Cortex of kidney (tissue), 1 donor: ENCODE measurements at places on chromosomes 1 and 21.

DNA sequence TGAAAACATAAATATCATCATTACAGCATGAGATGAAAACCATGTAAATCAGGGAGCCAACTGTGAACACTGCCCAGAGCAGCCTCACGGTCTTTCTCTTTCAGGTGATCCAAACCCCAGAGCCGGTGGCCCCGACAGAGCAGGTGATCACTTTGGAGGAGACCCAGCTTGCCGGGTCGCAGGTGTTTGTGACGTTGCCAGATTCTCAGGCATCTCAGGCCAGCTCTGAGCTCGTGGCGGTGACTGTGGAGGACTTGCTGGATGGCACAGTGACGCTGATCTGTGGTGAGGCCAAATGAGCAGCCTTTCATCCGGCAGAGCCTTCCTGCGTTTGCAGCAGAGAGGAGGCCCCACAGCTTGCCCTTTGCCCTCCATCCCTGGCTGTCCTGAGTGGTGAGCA lies 37.2 kb upstream of the EPHA8 start:
- DNase-seq, result no peak

DNA sequence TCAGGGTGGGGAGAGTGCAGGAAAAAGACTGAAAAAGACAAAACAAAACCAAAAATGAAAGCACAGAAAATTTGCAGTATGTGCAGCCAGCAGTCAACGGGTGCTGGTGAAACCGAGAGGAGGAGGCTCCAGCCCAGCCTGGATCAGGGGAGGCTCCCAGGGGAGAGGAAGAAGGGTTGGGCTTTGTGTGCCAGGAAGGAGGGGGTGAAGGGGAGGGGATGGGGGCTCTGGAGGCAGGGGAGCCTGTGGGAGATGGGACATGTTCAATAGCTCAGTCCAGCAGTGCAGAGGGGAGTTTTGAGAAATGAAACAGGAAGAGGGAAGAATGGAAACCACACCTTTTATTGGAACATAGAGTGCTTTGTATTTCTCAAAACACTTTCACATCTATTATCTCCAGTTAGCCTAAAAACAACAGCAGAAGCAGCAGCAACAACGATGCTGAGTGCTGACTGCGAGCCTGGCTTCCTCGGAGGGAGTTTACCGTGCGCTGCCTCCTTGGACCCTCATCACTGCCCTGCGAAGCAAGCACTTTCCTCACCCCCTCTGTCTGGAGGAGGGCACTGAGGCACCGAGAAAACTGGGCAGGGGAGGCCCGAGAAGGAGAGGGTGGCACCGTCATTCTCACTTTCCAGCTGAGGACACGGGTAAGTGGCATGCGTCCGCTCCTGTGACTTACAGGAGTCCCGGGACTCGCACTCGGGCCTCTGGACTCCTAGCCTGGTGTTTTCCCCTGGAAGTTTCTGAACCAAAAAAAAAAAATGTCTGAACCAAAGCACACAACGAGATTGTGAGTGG lies 62.9 kb downstream of the MDM4 start:
- no peak for DNase-seq

DNA sequence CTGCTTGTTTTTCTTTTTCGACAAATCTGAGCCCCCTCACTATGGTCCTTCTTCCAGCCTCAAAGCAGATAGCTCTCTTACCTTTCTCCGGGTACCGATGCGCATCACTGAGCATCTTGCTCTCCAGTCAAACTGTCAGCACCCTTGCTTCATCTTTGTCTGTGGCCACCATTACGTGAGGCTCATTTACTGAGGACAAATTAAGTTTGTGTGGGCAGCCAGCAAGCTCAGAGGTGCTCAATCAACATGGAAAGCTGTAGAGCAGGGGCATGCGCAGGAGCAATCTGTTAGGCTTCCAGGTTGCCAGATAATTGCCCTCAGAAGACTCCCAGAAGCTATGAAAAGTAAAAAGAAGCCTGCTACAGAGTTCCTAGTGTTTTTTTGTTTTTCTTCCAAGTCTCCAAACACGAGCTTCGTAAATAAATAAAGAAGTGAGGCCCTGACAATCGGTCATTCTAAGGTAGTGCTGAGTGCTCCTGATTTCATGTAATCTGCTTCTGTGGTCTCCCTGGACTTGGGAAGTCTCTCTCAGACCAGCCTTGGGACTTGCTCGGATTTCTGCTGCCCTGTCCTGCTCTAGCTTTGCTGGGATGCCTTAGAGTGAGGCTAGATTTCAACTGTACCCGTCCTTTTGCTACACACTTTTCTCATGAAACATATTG lies 1.8 kb downstream of the C1orf53 start:
- no peak for DNase-seq

DNA sequence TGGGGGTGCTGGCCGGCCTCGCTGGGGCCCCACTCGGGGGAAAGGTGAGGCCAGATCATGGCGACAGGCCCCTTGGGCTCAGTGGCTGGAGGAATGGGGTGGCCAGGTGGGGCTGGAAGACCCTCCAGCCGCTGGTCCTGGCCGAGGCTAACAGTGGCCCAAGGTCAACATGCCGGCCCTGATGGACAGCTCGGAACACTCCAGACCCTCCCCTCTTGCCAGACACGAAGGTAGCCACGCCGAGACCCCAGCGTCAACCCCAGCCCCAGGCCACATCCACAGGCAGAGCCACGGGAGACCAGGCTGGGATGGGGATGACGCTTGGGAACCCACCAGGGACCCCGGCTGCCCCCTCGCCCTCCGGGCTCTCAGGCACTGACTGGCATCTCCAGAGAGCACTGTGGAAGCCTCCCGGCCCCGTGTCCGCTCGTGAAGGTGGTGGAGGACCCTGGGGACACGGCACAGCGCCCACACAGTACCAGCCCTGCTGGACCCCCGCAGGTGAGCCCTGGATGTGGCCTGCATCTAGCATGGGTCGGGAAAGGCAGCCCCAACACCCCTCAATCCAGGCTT lies 905 bp upstream of the C1QTNF12 start:
- no peak for DNase-seq

- DNase-seq, result no peak
These were observed 62.9 kb downstream of the LPAR3 start for GRCh38 chr1:84830136-84830535.

- DNase-seq, result no peak
These were observed 38.1 kb upstream of the GREM2 start for GRCh38 chr1:240649733-240650721.

GRCh38 chr1:203063287-203063686 lies 22.5 kb downstream of the MYOG start:
- no peak for DNase-seq

GRCh38 chr21:45032332-45032731 lies 42.0 kb upstream of the ADARB1 start:
- no peak for DNase-seq

DNA sequence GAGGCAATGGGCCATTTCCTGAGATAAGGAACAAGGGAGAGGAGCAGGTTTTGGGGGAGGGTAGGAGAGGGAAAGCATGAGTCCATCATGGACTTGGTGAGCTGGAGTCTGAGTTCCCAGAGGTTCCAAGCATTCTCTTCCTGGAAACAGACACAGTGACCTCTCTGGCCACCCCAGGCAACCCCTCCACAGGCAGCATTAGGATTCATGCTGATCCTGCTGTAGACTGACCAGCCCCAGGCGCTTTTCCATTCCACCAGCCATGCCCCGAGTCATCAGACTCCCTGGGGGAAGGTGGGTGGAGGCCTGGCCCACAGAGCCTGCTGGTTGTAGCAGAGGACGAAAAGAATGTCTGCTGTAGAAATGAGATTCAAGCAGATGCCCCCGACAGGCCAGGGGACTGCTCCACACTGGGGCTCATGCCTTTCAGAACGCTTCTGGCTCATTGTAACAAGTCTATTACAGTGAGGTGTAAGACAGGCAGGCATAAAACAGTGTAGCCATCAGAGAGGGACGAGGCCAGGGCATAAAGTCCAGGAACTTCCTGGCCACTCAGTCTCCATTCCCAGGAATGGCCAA lies 52.2 kb downstream of the KCND3 start:
- DNase-seq, result no peak

GRCh38 chr1:66585002-66585401 lies 51.0 kb downstream of the SGIP1 start:
- no peak for DNase-seq

GRCh38 chr1:43358121-43358745 lies 548 bp upstream of the CDC20 start:
- DNase-seq, result no peak

DNA sequence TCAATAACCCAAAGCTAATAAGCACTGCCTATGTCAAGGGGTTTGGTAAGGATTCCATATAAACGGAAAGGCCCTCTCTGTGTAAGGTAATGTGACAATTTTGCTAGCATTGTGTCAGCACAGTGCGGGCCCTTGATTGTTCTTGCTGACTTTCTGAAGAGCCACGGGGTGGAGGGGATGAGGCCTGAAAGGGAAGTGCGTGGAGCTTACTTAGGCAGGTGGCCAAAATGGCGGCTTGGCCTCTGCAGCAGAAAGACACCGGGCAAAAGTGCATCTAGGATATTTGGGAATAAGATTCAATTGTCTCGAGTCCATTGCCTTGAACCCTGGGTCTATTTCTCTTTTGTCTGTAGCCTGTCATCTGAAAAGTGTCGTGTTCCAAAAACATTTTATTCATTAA lies 114.3 kb downstream of the TGFB2 start:
- DNase-seq, result no peak

DNA sequence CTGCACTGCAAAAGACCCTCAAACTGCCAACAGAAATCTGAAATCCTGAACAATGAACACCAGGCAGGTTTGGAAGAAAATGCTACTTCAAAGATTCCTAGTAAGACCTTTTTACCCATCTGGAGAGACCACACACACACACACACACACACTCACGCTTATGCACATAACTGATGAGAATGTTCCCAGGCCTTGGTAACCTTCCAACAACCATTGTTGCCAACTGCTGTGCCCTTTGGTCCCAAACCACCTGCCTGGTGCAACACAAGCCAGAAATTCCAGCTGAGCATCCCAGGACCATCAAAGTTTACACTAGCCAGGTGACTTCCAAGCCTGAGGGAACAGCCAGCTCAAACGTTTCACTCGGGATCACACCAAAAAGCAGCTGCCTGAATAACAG lies 56.9 kb downstream of the SEC16B start:
- no peak for DNase-seq

DNA sequence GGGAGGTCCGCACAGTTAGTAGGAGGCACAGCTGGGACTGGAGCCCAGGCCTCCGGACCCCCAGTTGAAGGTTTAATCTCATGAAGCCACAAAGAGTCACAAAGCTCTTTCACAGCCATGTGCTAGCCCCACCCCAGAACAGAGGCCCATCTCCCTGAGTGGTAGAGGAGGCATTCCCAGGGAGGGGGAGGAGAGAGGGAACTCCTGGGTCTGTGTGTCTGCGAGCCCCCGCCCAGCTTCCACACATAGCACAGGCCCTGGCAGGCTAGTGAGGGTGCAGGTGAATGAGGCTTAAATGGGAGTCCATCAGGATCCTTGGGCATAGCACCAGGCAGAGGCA lies 197.8 kb downstream of the MATN1 start:
- no peak for DNase-seq

GRCh38 chr1:77413541-77414335 lies 131.9 kb downstream of the AK5 start:
- DNase-seq, result no peak

- DNase-seq, result no peak
These were observed 11.3 kb upstream of the MARK1 start for GRCh38 chr1:220516722-220517042.

DNA sequence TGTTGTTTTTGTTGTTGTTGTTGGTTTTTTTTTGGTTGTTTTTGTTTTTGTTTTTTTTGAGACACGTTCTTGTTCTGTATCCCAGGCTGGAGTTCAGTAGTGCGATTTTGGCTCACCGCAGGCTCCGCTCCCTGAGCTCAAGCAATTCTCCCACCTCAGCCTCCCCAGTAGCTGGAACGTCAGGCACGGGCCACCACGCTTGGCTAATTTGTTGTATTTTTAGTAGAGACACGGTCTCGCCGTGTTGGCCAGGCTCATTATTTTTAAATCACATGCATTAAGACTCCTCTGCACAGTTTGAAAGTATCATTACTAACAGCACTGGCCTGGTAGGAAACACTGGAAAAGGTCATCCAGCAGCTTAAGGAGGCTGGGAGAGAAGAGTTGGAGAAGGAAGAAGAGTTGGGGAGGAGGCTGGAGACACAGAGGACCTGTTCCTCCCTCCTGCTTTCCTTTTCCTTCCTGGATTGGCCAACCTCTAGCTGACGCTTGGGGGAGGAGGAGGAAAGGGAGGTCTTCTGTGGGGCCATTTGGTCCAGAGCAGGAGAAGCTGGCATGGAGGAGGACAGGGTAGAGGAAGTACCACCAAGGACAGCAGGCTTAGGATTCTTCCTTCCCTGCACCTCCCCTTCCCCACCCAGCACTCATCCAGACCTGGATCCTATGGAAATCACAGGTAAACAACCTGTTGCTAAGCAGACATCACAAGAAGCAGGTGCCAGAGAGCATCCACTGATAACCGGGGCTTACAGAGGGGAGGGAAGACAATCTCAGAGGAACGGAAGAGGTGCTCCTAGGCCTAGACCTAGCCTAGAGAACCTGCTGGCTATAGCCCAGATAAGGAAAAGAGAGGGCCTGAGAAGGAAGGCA lies 71.9 kb upstream of the GOLT1A start:
- no peak for DNase-seq

- DNase-seq, result no peak
These were observed 93.8 kb downstream of the SYT2 start for GRCh38 chr1:202616355-202616915.

GRCh38 chr1:174519844-174520243 lies 72.1 kb downstream of the GPR52 start:
- no peak for DNase-seq

- DNase-seq, result no peak
These were observed 20.6 kb upstream of the EGLN1 start for GRCh38 chr1:231442735-231443134.

- no peak for DNase-seq
These were observed 388.8 kb downstream of the NTNG1 start for GRCh38 chr1:107529511-107530149.

DNA sequence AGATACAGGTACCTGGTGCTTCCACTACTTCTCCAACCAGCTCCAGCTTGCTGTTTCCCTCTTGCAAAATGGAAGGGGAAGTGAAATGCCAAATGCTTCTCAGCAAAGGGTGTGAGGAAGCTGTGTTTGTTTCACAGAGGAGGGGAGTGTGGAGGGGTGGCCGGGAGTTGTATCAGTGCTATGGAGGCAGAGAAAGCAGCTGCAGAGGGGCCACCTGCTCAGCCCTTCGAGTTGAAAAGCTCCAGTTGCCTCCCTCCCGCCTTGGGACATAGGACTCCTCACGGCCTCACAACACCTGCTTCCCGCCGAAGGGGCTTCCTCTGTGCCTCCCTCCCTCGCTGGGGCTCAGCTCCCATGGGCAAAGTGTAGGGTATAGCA lies 12.1 kb upstream of the LINGO4 start:
- DNase-seq, result no peak
